Testis (tissue), 5 donors: ENCODE measurements at places on chromosomes 12 and 14.
A peak's percentile ranks its signal among the peaks of the same experiment; 100 is the strongest.

DNA sequence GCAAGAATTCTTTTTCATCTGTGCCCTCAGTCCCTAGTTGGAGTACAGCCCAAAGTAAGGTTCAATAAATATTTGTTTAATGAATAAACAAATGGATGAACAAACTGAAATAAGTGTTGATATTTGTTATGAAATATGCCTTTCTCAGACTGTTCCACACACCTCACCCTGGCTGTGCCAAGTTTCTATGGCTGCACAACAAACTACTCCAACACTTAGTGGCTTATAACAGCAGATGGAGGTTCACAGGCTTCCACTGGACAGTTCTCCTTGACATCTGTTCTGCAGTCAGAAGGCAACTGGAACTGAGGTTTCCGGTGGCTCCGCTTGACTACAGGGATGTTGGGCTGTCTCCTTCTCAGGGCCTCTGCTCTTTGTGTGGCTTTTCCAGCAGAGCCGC, 197.1 kb downstream of the RGS6 start:
- DNase-seq, result no peak

DNA sequence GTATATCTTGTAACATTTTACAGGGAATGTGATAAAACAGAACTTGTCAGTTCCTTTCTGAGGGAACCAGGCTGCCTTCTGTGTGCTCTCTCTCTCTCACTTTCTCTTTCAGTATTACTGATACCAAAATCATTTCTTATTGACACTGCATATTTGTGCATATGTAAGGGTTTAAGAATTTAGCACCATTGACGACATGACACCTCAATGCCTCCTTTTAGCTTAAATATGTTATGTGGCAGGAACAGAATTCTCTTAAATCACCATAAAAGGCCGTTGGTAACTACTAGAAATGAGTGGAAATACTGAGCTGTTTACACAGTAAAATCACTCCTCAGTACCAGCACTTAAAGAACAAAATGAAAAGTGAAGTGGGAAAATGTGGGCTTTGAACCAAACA, 457.7 kb upstream of the SYT1 start:
- DNase-seq, result no peak

GRCh38 chr12:105025890-105026289, 39.8 kb downstream of the NOPCHAP1 start:
- peak; percentile 71 for DNase-seq

DNA sequence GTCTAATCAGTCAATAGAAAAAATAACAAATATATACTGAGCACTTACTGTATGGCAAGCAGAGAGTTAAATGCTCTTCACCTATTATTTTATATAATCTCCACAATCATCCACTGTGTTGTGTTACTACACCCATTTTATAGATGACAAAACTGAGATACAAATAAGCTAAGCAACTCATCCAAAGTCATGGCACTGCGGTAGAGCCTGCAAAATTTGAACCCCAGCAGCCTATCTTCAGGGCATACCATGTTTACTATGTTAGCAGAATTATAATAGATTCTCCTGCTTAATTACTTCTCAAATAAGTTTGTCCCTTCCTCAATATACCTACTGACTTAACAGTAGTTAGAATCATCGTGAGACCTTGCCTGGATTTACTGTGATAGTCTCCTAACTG, 53.6 kb upstream of the PCED1B start:
- DNase-seq, result no peak

DNA sequence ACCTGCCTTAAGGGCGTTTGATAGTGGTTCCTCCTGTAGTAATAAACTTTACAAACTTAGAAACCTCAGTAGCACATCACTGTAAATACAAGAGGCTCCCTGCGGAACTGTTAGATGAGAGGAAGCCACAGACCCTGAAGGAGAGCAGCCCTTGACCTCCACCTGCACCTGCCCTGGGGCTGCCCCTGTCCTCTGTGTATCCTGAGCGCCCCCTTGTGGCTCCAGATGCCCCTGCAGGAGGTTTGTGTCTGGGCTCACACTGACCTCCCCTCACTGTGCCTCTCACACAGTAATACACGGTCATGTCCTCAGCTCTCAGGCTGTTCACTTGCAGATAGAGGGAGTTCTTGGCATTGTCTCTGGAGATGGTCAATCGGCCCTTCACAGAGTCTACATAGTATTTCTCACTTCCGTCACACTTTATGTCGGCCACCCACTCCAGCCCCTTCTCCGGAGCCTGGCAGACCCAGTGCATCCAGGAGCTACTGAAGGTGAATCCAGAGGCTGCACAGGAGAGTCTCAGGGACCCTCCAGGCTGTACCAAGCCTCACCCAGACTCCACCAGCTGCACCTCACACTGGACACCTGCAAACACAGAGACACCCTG, 1059.8 kb downstream of the TMEM121 start:
- peak; percentile 82 for DNase-seq

GRCh38 chr12:49645146-49646039, 22.0 kb downstream of the PRPF40B start:
- DNase-seq, result no peak

- peak; percentile 12 for DNase-seq
These were observed 1.5 kb upstream of the EP400 start for GRCh38 chr12:131948166-131948712.

DNA sequence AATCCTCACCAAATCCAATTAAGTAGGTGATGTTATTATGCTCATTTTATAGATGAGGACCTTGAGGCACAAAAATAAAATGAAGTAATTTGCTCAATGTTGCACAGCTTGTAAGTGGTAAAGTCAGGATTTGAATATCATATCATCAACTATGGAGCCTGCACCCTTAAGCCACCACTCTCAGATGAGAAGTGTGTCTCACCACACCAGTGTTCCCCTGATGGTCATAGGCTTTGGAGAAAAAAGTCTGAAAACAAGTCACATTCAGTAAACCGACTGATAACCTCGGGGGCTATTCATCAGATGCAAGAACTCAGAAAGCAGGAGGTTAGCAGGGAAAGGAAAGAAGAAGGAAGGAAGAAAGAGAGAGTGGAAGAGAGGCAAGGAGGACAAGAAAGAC, 2.8 kb downstream of the TSHR start:
- DNase-seq, result no peak

DNA sequence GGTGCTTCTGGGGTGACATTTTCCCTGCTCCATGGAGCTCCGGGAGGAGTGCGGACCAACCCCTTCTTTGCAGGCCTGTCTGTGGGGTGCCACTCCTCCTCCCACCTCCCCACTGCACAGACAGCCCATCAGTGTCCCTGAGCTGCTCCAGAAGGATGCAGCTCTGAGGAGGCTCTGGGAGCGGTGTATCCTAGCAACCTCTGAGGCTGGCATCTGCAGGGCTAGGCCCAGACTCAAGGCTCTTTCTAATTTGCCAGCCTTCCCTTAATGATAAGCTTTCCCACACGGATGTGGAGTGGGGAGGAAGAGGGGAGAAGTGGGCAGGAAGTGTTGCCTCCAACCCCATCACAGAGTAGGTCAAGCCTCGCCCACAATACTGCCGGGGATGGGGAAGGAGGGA, 59.7 kb downstream of the CALM1 start:
- no peak for DNase-seq

DNA sequence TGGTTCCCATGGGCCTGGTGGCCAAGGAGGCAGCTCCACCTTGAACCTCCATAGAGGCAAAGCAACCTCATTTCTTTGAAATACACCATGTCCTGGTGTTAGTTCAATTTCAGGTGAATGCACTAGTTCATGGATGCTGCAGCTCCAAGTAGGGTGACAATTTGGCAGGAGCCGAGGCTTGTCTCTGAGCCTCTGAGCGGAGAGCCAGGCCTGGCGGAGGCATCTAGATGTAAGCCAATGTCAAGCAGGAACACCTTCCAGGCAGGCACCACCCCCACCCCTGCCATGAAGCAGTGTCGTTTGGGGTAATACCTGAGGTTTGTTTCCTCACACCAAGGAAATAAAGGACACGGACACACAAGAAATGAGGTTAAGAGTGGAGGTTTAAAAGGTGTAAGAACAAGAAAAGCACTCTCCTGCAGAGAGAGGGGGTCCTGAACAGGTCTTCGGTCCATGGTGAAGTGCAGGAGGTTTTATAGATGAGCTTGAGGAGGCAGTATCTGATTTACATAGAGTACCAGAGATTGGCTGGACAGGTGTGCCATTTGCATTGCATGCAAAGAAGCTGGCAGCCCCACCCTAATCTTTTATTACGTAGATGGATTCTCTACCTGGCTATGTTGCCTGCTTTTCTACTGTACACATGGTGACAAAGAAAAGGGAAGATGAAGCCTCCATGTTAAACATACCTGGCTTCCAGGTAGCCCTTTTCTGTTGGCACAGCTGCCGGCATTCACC, 60.3 kb downstream of the RIN3 start:
- no peak for DNase-seq

GRCh38 chr12:65657635-65658034, 166.6 kb upstream of the HMGA2 start:
- DNase-seq, result no peak

GRCh38 chr12:77514511-77514910, 316.2 kb upstream of the NAV3 start:
- DNase-seq, result no peak

- DNase-seq, result no peak
These were observed 627.4 kb downstream of the SLC16A7 start for GRCh38 chr12:60223242-60223641.
